ENCODE measurements at places on chromosomes 5 and 9.

DNA sequence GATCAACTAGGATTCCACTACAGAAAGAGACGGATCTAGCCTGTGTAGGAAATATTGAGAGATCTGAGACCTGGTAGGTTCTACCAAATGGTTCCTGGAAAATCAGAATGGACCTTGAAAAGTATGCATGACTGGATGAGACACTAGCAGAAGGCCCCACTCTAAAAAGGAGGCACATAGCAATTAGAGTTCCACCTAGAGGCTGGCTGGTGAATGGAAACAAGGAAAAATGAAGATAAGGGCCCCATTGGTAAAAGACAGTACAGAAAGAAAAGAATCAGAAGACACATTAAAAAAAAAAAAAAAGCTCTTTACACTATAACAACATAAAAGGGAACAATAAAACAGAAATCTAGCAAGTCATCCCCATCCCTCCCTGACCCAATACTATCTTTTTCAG is 518.5 kb downstream of the NR2F1-AS1 start:
- no peaks in the 10 kb centered on the region for H3K4me1 ChIP-seq
- H3K27me3 ChIP-seq = no peaks in the 10 kb centered on the region
- no peak overlapping the region for H3K4me3 ChIP-seq
- H3K36me3 ChIP-seq = no peaks in the 10 kb centered on the region
- no peak for DNase-seq

DNA sequence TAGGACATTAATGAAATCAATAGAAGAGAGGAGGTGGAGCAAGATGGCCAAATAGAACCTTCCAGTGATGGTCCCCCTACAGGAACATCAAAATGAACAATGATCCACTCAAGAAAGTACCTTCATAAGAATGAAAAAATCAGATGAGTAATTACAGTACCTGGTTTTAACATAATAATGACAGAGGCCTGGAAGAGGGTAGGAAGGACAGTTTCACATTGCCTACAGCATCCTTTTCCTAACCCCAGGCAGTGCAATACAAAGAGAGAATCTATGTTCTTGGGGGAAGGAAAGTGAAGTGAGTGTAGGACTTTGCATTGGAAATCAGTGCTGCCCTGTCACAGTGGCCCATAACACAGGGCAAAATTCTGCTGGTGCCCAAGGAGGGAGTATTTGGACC is 81.2 kb upstream of the SPTLC1 start:
- DNase-seq = no peak
- H3K36me3 ChIP-seq = no peaks in the 10 kb centered on the region
- H3K4me3 ChIP-seq = no peak overlapping the region
- no peaks in the 10 kb centered on the region for H3K4me1 ChIP-seq
- H3K27me3 ChIP-seq = no peaks in the 10 kb centered on the region

- H3K27me3 ChIP-seq = no peaks in the 10 kb centered on the region
- H3K27ac ChIP-seq = no peak overlapping the region
- DNase-seq = no peak
- no peaks in the 10 kb centered on the region for H3K36me3 ChIP-seq
Measured at GRCh38 chr5:97529354-97529985, 346.4 kb upstream of the RIOK2 start.

GRCh38 chr5:54739371-54739770 is 221.8 kb downstream of the SNX18 start:
- H3K27ac ChIP-seq = no peak overlapping the region
- no peak for DNase-seq
- H3K36me3 ChIP-seq = no peaks in the 10 kb centered on the region
- H3K27me3 ChIP-seq = no peaks in the 10 kb centered on the region

GRCh38 chr9:113899205-113899604 is 23.1 kb downstream of the ZNF618 start:
- no peaks in the 10 kb centered on the region for H3K27me3 ChIP-seq
- no peak for DNase-seq
- no peak overlapping the region for H3K4me3 ChIP-seq
- no peaks in the 10 kb centered on the region for H3K4me1 ChIP-seq
- no peak overlapping the region for H3K27ac ChIP-seq

GRCh38 chr5:34916518-34916917 is 1.0 kb downstream of the BRIX1 start:
- H3K27me3 ChIP-seq = no peaks in the 10 kb centered on the region
- peak overlapping the region; percentile 99 for H3K4me3 ChIP-seq
- H3K36me3 ChIP-seq = peaks cover 16% of the 10 kb centered on the region
- H3K4me1 ChIP-seq = peaks cover 6% of the 10 kb centered on the region
- peak overlapping the region; percentile 76 for H3K27ac ChIP-seq
- no peak for DNase-seq

DNA sequence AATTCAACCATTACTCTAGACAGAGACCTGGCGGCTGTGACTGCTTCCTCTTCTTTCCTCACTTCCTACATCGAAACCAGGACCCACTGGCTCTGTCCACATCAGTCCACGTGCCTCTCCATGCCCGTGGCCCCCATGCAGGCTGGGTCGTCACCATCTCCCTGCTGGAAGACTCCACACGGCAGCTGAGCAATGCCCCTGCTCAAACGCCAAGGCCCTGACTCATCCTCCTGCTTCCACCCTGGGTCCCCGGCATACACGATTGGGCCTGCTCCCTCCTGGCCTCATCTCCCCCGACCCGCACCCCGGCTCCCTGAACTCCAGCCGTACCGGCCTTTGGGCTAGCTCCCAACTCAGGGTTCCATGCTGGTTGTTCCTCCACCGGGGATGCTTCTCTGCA is 67.2 kb upstream of the IER5L start:
- H3K27me3 ChIP-seq = no peaks in the 10 kb centered on the region
- no peaks in the 10 kb centered on the region for H3K4me1 ChIP-seq
- no peak overlapping the region for H3K27ac ChIP-seq
- no peak for DNase-seq

- H3K27ac ChIP-seq = no peak overlapping the region
- no peaks in the 10 kb centered on the region for H3K36me3 ChIP-seq
- no peaks in the 10 kb centered on the region for H3K4me1 ChIP-seq
- H3K4me3 ChIP-seq = no peak overlapping the region
- DNase-seq = no peak
Measured at GRCh38 chr5:96079075-96079474, 117.4 kb upstream of the ELL2 start.
